ENCODE measurements at places on chromosomes 1 and 21.

DNA sequence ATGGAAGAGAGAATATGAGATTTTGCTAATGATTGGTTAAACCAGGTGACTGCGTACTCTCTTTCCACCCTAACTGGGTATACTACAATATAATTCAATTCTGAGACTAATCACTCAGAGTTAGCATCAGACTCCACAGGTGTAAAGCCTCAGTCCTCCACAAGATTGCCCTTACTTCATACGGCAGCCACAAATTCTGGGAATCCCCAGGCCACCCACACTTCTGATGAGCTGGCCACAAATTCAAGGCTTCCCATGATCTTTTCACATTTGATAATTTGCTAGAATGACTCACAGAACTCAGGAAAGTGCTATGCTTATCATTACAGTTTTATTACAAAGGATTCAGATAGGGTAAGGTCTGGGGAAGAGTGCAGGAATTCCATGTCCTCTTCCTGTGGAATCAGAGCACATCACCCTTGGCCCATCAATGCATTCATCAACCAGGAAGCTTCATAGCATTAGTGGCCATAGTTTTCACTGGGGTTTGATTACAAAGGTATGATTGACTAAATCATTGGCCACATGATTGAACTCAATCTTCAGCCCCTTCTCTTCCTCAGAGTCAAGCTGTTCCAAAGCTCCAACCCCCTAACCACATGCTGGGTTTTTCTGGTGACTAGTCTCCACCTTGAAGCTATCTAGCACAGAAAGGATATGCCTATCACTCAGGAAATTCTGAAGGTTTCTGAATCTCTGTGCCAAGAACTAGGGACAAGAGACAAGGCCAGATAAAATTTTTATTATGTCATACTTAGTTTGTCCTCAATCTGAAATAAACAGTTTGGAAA lies 131.7 kb downstream of the HHIPL2 start:
- no peak for DNase-seq

GRCh38 chr1:74952786-74953185 lies 181.4 kb upstream of the LHX8 start:
- DNase-seq = no peak

- DNase-seq = no peak
These were observed 397.4 kb downstream of the MATN1 start for GRCh38 chr1:30325999-30326398.

- DNase-seq = no peak
These were observed 58.2 kb upstream of the ADAR start for GRCh38 chr1:154666051-154666790.

GRCh38 chr1:15428815-15429435 lies 9.3 kb upstream of the CTRC start:
- DNase-seq = no peak

DNA sequence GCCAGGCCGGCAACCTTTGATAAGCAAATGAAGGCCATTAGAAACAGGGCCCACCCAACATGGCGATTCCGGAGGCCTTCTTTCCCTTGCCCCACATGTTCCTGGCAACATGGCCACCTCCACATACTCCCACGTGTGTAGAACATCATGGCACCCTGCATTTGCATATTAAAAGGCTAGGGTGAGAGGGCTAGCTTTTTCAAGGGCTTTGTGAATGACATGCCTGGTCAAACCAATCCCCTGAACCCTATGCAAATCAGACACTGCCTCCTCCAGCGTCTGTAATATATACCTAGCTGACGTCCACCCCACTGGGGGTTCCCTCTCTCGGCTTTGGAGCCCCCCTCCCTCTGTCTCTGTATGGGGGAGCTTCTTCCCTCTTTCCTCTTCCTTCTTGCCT lies 1.6 kb downstream of the ADCY10 start:
- no peak for DNase-seq

Data from stimulated activated CD8-positive, alpha-beta memory T cell treated with anti-CD3 and anti-CD28 coated beads, Interleukin-15, amount 100 ng/mL, for 24 hours (primary cell).